ENCODE measurements at places on chromosomes 2 and 18.

- DNase-seq, result no peak
Observed at GRCh38 chr2:134932864-134933526, 14.4 kb downstream of the CCNT2 start.

- no peak for DNase-seq
Observed at GRCh38 chr2:178238750-178239149, 44.4 kb downstream of the OSBPL6 start.

GRCh38 chr2:163692081-163692480, 43.7 kb downstream of the FIGN start:
- peak; percentile 10 for DNase-seq

- DNase-seq, result no peak
Observed at GRCh38 chr18:35089382-35089781, 48.2 kb downstream of the MAPRE2 start.

DNA sequence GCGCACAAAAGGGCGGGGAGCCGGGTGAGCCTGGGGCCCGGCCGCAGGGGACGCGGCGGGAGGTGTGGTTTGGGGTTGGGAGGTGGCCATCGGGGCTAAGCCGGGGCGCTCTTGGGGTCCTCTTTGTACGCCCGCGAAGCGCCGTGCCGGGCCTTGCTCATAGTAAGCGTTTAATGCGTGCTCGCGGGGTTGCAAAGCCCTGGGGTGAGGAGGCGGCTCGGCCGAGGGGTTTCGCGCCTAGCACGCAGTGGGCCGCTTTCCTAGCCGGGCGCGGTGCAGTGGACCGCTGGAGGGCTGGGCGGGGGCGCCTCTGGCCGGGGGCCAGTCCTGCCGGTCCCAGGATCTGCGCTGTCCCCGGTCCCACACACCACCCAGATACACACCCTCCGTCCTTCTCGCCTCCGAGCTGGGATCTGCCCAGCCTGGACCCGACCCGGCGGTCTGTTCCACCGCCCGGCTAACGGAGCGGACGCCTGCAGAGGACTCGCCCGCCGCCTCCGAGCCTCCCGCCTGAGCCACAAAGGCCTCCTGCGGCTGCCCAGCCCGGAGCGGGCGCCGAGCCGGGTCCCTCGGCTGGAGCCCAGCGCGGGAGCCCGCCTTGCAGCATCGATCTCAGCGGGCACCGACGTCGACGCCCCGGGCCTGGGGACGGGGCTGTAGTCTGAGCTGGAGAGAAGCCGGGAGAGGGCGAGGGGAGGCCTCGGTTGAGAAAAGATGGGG, 564 bp downstream of the DPYSL5 start:
- DNase-seq, result peak; percentile 31

- peak; percentile 85 for DNase-seq
Observed at GRCh38 chr18:9147440-9148202, 11.0 kb downstream of the ANKRD12 start.

DNA sequence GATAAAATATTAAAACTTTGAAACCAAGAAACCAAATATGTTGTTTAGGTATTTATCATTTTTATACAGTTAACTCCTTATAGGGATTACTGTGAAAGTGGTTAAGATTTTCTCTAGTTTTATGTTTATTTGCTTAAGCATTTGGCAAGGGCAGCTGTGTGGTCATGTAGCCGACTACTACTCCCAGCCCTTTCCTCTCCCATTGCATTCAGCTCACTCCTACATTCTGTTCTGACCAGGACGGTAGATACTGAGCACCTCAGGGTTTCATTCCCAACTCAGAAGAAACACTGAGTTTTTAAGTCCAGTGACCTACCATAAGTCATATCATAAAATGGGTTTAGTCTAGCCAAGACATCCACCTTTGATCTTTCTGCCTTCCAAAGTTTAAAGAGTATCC, 19.8 kb downstream of the FZD5 start:
- peak; percentile 35 for DNase-seq

All from adipocyte (in vitro differentiated cells).